ENCODE measurements at places on chromosomes 2 and 18.

GRCh38 chr18:2114765-2115164 is 456.5 kb downstream of the METTL4 start:
- DNase-seq = no peak

DNA sequence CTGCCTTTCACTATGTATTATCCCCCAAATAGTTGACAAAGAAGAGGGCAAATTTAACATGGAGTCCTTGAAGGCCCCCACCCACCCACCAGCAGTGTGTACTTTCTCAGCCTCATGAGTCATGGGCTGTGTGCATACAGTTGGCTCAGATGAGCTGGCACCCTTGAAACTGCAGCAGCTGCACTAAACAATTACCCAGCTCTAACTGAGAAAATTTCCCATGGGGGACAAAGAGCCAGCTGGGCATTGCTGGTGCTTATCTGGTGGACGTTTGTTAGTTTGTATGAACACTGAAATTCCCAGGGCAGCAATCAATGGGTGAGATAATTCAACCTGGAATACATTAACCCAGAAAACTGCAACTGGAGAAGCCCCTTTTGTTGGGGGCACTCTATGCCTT is 131.7 kb downstream of the GCA start:
- DNase-seq = no peak

GRCh38 chr2:112335600-112335999 is 60.2 kb downstream of the ZC3H6 start:
- no peak for DNase-seq

DNA sequence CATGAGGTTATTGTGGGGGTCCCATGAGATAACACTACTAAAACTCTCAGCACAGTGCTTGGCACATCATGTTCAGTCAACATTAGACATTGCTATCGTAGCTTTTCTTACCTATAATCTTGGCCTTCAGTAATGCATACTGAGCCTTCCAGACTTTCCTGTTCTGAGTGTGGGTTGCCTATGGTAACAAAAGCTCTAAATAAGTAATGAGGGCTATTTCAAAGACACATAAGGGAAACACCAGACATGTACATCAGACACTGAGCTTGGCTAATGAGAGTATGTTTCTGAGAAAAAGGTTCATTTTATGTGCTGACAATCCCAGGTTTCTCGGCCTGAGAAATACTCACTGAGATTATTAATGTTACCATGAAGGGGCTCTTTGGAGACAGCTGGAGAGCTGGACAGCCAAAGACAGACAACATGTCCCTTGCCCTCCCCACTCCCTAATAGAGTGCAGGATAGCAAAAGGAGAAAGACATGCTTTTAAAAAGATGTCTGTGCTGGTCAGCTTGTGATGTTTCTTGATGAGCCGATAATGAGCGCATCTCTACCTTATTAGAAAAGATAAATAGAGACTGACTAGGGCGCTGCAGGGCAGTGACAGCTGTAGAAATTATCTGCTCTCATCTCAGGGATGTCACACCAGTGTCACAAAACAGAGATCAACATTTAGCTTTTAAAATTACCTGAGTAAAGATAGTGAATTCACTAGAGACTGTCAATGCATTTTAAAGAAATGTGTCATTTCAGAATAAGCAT is 25.4 kb downstream of the POLE4 start:
- no peak for DNase-seq
